ENCODE measurements at places on chromosomes 4 and X.

DNA sequence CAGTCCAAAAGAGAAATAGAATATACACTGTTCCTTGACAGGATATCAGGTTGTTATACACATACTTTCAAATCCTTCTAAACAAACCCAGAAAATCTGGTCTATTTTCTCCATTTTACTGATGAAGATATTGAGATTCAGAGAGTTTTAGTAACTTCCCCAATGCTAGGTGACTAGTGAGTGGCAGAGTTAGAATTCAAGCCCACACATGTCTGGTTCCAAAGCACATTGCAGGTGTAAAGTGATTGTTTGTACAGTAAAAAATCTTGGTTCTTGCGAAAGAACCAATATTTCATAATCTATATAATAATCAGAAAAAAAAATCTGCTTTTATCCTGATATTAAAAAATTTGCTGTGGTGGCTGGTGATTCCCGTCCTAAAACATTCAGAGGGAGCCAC lies 39.5 kb upstream of the EMCN start:
- DNase-seq, result no peak

DNA sequence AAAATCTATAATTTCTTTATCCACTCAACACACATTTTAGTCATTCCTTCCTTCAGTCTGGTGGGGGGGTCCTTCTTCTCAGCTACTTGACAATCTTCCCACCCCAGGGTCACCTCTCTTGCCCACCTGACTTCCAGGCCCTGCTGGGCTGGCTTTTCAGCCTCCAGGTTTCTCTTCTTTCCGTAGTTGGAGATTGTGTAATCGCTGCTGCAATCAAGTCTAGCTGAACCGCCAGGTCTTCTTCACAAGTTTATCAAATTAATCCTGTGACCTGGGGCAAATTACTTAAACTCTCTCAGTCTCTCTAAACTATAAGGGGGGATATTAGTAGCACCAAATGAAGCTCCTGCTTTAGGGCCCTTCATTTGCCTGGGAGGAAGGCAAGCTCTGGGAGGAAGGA lies 102.9 kb upstream of the TNIP3 start:
- DNase-seq, result no peak

DNA sequence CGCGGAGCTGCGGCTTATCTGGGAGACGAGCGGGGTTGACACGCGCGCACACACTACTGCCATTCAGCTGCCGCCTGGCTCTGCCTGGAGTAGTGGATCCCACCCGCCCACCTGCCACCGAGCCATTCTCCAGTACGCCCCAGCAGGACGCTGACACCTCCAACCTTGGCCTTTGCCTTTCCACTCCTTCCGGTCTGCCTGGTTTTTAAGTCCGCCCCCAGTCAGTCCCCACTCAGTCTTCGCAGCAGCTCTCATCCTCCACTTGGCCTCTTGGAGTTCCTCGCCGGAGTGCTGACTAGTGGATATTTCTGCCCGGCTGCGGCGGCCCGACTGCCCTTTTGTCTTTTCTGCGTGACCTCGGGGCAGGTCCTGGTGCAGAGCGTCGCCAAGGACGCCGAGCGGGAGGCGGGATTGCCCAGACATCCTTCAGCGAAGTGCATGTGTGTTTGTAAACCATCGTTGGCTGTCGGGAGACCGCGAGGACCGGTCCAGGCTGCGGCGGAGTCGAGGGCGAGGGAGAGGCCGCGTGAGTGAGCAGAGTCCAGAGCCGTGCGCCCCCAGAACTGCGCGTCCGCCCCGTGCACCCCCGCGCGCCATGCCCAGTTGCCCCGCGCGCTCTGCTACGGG lies 1.1 kb downstream of the SLIT2 start:
- peak; percentile 52 for DNase-seq

GRCh38 chr4:89254847-89255246 lies 52.8 kb downstream of the GPRIN3 start:
- DNase-seq, result peak; percentile 46

DNA sequence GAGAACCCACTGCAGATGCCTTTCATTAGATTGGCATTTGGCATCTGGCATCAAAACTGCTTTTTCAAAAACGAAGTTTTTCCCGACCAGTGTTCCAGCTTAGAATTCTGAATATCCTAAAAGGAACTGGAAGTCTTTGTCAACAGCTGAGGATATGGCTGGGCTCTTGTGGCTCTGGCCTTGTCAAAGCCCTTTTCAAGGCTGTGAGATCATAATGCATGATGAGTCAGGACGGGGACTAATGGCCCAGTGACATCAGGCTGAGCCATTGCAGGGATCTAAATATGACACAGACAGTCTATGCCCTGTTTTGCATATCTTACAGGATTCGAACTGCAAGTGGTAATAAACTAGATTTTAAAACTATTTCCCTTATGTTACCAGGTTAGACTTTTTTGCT lies 306.4 kb downstream of the PTTG2 start:
- DNase-seq, result no peak

Data from fibroblast of pulmonary artery (primary cell).